Activated CD4-positive, alpha-beta T cell treated with anti-CD3 and anti-CD28 coated beads, Interleukin-2, amount 10 ng/mL, durations not matched to agents 7 days and 5 days (primary cell): ENCODE measurements at places on chromosomes 5 and 9. TPM values are rescaled to one million over a fixed set of nuclear protein-coding genes. Genes with fewer than 3 reads are reported as not detected.

DNA sequence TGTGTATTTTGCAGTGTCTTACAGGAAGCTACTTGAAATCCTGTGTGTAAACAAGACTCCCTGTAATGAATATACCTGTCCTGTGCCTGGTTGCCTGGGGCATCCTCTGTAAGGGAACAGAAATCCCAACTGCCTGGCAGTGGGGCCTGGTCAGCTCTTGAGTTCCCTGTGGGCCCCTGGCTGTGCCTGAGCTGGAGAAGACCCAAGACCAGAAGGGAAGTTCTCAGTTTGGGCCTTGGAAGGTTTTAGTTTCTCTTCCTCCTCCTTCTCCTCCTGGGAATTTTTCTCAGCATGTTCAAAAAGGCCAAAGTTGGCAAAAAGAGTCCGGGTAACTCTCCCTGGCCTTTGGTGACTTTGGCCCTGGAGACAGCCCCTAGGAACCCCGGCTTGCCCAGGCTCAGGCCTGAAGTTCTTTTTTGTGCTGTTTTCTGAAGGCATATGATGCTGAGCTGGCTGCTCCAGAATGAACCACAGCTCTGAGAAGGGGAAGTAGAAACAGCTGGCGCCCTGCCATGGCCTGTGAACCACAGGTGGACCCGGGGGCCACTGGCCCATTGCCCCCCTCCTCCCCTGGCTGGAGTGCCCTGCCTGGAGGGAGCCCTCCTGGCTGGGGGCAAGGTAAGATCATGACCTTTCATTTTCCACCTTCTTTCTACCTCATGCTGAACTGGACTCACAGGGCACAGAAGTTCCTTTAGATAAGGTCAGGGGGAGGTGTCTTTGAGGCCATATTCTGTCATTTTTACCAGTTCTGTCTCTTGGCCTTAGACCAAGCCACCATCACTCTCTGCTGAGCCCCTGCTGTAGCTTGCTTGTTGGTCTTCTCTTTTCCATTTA, 5.8 kb downstream of the TMEM268 start:
- DNase-seq: peak; percentile 13

PCDHB11 gene
- not detected for total RNA-seq

GPR21 gene
- total RNA-seq: 1.3 TPM

GFI1B gene
- total RNA-seq: not detected

C9 gene
- not detected for total RNA-seq

TERT gene
- total RNA-seq: 5.6 TPM
